ENCODE measurements at places on chromosomes 16 and 17.

DNA sequence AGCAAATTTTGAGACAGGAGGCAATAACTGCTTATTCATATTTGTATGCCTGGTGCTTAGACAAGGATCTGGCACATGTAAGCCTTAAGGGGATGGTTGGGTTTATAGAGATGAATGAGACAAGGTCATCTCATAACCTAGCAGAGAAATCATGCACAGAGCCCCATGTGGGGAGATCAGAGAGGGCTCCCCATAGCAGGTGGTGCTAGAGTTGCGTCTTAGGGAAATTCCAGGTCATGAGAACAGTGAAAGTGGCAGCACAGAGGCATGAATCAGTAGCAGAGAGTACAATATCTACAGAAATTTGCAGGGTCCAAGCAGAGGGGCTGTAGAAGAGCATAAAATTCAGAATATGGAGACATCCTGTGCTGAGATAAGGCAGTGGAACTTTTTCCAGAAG is 57.3 kb downstream of the SLC6A2 start:
- DNase-seq: no peak

DNA sequence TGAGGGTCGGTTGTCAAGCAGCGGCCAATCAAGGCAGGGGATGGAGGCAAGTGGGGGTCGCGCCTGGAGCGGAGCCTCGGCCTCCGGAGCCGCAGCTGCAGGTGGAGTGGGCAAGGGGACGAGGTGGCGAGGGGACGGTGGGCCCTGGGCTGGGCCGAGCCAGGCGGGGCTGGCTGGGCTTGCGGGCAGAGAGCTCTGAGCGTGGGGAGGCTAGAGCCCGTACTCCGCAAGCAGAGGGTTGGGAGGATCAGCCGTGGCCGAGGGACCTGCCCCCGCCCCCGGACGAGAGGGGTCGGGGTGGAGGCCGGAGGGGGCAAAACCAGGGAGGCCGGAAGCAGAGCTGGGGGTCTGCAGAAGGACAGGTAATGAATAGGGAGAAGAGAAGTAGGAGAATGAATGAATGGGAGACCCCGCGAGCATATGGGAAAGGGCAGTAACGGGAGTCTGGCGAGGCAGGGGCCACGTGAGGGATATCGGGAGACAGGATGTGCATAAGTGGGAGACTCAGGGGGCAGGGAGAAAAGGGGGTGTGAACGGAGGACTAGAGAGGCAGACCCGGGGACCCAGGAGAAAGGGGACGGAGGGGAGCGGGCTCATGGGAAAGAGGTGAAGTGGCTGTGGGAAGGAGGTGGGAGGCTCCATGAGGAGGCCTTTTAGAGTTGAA is at the start of gene KATNB1:
KATNB1 (plus strand) TSS at position 16 of the 664 bp plus-strand sequence. CDS start 1,474 bp downstream, outside the sequence.
- no peak for DNase-seq

DNA sequence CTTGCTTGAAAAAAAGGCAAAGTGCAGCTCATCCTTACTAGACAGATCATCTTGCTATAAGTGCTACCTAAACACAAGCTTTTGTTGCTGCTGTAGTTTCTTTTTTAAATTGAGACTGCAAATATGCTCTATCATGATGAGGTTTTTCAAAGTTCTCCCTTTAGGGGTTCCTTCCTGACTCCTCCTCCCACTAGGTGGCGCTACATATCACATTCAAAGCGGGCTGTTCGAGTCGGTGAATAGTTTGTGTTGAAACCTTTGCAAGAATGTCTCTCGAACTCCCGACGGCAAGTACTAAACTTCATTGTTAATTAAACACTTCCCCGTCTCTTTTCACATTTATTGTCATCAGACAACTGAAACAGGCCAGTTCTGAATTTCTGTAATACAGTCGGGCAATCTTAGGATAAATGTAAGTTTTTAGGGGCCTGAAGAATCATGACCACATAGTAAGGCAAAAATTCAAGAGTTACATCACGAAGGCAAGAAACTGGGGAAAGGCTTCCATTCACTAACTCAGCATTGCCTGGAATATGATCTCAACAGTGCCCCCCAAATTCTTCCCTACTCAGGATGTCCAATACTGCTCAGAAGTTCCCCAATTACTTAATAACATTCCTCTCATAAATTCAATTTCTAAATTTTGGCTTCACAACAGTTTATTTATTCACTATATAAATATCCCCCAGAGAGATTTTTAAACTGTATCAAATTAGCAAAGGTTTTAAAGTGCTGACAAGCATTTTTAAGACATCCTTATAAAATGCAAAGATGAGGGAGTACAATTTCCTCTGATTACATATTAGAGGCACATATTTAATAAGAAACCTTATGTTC is 6.7 kb downstream of the HS3ST3A1 start:
- DNase-seq: peak; percentile 86

- DNase-seq: peak; percentile 87
Observed at GRCh38 chr17:68456339-68457167, 743 bp downstream of the WIPI1 start.

GRCh38 chr17:4604111-4604644 is 19.8 kb downstream of the SMTNL2 start:
- DNase-seq: peak; percentile 39

- DNase-seq: peak; percentile 7
Observed at GRCh38 chr16:49440156-49441065, 66.8 kb downstream of the C16orf78 start.

DNA sequence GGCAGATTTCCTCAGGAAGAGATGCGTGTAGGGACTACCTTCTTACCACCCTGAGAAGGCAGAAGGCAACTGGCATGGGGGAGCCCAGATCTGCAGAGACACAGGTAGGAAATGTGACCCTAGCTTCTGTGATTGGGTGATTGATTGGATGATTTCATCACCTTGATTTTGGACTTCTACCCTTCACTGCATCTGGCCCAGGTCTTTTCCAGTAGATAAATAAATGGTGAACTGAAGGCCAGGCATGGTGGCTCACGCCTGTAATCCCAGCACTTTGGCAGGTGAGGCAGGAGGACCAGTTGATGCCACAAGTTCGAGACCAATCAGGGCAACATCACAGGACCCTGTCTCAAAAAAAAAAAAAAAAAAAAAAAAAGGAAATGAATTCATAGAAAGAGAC is 14.7 kb upstream of the SMURF2 start:
- no peak for DNase-seq

GRCh38 chr17:70370816-70371215 is 201.5 kb downstream of the KCNJ2 start:
- no peak for DNase-seq

Measured in Ammon's horn (tissue), 1 donor.